CD4-positive, alpha-beta memory T cell (primary cell): ENCODE measurements at places on chromosomes 16 and 17.

- no peak for DNase-seq
Observed at GRCh38 chr16:17515421-17516210, 44.9 kb upstream of the XYLT1 start.

GRCh38 chr17:33120103-33120502 lies 128.5 kb downstream of the SPACA3 start:
- DNase-seq: no peak

- peak; percentile 52 for DNase-seq
Observed at GRCh38 chr16:66590322-66590721, 11.1 kb downstream of the CMTM2 start.

GRCh38 chr17:9818760-9819159 lies 3.1 kb downstream of the GSG1L2 start:
- DNase-seq: no peak

GRCh38 chr17:5694551-5694950 lies 110.2 kb upstream of the NLRP1 start:
- no peak for DNase-seq

- DNase-seq: no peak
Observed at GRCh38 chr16:87584271-87584670, 18.0 kb upstream of the JPH3 start.

- DNase-seq: no peak
Observed at GRCh38 chr17:49592263-49592662, 16.6 kb downstream of the NXPH3 start.
